CD4-positive, alpha-beta T cell treated with Interleukin-21 for 1 hour (primary cell): ENCODE measurements at places on chromosomes 4 and X.

DNA sequence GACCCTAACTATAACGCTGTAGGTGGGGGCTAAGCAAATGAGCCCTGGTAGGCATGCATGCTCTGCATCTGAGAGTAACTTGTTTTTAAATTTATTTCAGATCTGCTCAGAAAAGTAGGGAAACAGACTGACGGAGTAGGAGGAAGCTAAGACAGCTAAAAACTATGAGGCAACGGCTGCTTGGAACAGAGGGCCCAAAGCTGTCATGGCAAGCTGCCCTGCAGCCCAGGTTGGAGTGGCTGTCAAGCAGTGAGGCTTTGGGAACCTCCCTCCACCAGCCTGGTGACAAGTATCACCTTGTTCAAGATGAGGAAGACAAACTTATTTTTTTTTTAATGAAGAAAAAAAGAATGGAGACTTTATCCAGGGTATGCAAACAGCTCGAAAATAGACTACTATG, 439.8 kb downstream of the NLGN4X start:
- DNase-seq, result no peak

GRCh38 chrX:55033429-55033828, 2.7 kb upstream of the ALAS2 start:
- no peak for DNase-seq

DNA sequence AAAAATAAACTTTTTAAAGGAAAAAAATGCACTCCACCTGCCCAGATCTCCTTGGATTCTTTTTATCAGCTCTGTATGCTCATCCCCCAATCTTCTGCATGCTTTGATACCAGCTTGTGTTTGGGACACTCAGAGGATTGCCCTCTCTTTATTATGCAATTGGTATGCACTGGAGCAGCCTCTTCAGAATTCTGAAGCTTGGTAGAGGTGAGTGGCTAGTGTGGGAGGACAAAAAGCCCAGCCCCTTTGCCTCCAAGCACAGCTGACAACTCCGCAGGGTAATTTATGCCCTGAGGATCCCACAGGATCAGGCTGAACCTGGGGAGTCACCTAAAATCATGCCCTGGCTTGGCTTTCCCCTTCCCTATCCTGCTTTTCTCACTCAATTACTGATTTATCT, 16.7 kb downstream of the IL21 start:
- no peak for DNase-seq

DNA sequence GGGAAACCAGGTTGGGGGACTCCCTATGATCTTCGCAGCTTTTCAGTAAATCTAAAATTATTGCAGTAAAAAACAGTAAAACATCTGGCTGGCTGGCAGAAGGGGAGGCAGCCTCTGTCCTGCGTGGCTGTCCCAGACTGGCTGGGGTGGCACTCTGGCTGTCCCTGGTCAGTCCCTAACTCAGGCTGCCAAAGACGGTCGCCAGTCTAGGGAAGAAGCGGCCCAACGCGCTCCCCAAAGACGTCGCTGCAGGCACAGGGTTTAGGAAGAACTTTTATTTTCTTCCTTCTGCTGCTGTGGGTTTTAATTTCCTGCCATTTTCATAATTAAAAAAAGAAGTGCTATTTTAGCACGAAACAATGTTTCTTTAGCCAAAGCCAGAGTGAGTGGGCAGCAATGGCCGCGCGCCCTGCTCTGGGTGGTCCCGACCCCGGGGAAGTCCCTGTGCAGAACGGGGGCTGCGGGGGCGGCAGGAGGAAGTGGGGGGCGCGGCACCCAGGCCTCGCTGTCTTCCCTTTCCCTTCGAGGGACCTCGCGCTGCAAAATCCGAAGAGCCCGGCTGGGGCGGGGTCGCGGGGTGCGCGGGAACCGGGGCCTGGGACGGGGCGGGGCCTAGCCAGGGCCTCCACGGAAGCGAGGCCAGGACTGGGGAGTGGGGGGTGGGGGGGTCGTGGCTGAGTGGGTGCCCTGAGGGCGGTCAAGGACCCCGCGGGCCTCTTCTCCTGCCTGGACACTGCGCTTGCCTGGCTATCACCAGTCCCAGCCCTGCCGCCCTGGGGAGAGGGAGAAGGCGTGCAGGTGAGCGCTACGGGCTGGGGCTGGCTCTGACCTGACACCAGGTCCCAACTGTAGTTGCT, 6.3 kb upstream of the LETM1 start:
- peak; percentile 11 for DNase-seq

DNA sequence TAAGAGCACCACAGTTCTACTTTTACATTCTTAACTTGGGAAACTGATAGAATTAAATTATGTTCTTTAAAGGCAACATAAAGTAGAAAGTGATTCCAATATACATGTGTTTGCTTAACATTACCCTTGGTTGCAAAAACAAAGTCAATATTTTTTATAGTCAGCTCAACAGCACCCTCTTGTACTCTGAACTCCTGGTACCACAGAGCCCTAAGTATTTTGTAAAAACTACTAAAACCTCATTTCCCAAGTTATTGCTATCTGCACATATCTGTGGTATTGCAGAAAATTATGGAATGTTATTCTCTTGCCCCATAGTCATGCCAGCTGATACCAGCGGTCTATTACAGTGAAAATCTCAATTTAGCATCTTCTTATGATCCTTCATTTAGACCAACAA, 2.9 kb downstream of the KIF4A start:
- no peak for DNase-seq

DNA sequence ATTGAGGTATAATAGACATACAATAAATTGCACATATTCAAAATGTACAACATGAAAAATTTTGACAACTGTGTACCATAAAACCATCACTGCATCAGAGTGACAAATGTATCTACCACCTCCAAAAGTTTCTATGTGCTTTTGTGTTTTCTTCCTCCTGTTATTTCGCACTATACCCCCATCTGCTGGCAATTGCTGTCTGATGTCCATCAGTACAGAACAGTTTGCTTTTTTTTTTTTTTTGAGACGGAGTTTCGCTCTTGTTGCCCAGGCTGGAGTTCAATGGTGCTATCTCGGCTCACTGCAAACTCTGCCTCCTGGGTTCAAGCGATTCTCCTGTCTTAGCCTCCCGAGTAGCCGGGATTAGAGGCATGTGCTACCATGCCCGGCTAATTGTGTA, 154.3 kb upstream of the GIMD1 start:
- no peak for DNase-seq

DNA sequence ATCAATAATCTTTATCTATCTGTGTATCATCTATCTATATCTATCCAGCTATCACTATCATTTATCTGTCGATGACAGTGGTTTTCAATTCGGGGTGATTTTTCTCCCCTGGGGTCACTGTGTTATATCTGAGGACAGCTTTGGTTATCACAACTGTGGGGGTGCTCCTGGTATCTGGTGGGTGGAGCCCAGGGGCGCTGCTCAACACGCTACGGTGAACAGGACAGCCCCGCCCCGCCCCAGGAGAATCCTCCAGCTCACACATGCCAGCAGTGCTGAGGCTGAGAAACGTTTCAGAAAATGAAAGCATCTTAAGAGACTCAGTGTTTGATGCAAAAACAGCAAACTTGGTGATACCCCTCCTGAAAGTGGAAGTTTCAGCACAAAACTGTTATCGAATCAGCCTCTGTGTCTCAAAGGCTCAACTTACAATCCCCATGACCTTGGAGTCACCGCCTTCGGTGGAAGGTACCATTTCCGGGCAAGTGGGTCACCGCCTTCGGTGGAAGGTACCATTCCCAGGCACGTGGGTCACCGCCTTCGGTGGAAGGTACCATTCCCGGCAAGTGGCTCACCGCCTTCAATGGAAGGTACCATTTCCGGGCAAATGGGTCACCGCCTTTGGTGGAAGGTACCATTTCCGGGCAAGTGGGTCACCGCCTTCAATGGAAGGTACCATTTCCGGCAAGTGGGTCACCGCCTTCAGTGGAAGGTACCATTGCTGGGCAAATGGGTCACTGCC, 315.3 kb downstream of the DHRSX start:
- no peak for DNase-seq

- no peak for DNase-seq
These were observed 23.1 kb downstream of the SASH3 start for GRCh38 chrX:129802863-129803262.

DNA sequence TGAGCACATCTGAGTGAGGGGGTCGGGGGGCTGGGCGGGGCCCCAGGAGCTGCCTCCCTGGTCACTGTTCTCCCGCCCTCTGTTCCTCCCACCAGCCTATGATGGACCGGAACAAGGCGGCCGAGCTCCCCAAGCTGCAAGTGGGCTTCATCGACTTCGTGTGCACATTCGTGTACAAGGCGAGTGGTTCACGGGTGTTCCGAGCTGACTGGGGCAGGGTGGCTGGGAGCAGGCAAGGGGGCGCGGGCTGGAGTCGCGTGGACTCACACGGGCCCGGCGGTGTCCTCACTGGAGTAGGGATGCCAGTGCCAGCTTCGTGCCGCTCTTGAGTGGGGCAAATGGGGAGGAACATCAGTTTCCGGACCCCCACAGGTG, 7.7 kb downstream of the ATP5ME start:
- DNase-seq, result no peak

DNA sequence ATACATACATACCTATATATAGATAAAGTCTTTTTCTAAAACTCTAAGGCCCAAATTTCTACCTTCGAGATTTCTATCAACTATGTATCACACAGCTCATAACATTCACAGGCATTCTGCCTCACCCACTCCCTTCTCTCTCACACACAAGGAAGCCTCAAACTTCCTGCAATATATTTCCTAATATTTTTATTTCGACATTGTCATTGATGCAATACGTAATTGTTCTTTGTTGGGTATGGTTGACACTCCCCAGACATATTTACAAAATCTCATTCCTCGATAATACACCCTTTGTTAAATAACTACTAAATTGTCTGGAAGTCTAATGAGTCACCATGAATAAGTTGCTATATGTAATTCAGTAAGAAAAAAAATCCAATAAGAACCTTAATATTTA, 143.5 kb downstream of the HNRNPD start:
- no peak for DNase-seq

DNA sequence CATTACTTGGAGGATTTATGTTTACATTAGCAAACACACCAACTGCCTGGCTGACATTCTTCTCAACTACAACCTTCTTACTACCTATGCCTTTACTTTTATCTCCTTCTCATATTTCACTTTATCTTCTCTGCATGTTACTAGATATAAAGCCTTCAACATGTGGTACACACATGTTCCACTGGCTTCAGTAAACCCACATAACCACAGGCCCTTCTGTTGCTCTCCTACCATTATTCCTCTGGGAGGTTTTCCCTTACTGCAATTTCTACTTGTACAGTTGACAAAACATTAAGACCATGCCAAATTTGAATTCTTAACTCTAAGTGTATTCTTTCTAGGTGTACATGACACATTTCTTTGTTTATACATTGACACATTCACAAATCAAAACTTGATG, 133.1 kb downstream of the ARAP2 start:
- DNase-seq, result no peak

- DNase-seq, result peak; percentile 1
These were observed 65.2 kb upstream of the SLC7A11 start for GRCh38 chr4:138307319-138307718.

DNA sequence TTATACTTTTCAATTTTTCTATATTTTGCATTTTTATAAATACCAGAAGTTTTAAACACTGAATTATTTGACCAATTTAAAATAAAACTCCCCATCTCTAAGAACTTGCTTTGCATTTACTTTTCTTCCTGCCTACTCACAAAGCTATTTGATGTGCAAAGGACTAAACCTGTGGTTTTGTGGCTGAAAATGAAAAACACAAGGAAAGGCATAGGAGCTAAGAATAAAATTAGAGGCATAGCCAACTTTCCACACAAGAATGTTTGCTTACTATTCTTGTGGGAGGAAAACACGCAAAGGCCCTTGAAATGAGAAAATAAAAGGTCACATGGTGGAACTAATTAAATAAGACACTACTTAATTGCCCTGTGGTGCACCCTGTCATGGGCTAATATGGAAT, 221.2 kb downstream of the KLHL13 start:
- no peak for DNase-seq

GRCh38 chrX:42176789-42177188, 253.4 kb upstream of the CASK start:
- no peak for DNase-seq

DNA sequence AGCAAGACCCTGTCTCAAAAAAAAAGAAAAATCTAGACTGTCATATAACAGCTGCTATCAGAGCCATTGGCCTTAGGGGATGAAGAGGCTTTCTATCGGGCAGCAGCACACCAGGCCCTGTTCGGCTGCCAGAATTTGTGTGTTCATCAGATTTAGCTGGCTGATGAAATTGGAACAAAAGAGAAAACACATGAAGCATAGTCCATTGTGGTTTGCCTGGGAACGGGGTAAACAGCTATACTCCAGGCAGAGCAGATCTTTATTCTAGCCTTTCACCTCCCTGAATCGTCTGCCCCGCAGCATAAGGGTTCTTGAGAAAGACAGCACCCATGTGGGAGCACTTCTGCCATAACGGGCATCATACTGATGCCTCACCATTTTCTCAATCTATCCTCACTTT, 11.6 kb downstream of the TKTL1 start:
- no peak for DNase-seq

- no peak for DNase-seq
These were observed 251.9 kb upstream of the KLF3 start for GRCh38 chr4:38411981-38412536.

DNA sequence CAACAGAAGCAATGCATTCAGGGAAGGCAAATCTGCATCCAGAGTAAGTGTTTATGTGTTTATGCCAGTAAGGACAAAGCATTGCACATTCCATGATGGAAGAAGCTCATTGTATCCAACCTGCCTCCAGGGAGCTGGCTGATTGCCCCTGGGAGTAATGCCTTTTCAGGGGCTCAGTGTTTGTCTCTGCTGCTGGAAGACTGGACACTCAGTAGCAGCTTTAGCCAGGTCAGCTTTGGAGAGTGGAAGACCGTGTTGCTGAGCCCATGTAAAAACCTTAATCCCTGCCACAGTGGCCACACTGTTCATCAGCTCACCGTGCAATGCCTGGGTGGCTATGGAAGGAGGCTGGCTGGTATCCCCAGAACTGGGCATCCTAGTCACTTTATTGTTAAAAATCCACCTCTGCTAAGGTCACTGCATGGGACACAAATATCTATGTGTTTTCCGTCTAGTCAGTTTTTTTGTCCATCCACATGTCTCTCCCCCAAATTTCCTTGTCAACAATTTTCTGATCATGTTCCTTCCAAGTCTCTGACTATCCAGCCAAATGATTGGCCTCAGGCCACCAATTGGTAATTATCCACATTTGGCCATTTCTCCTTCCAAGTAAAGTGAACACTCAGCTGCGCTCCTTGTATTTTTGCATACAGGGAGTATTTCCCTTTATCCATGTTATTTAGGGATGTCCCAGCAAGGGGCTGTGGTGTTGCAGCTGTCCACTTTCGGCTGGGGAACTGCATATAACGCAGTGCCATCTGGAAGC, 2044.5 kb upstream of the AGA start:
- no peak for DNase-seq

GRCh38 chr4:169724260-169724659, 33.5 kb downstream of the HPF1 start:
- no peak for DNase-seq

- no peak for DNase-seq
These were observed 1.2 kb downstream of the PPARGC1A start for GRCh38 chr4:23888421-23889319.
